ENCODE measurements at places on chromosomes 16 and 17. TPM values are rescaled to one million over a fixed set of nuclear protein-coding genes. Genes with fewer than 3 reads are reported as not detected.
A peak's percentile ranks its signal among the peaks of the same experiment; 100 is the strongest.

- DNase-seq = no peak
Observed at GRCh38 chr16:72937916-72938794, 109.8 kb downstream of the ZFHX3 start.

GRCh38 chr17:45168991-45169752 lies 7.5 kb downstream of the HEXIM2 start:
- no peak for DNase-seq

GRCh38 chr16:51884773-51885172 lies 662.2 kb downstream of the TOX3 start:
- no peak for DNase-seq

DNA sequence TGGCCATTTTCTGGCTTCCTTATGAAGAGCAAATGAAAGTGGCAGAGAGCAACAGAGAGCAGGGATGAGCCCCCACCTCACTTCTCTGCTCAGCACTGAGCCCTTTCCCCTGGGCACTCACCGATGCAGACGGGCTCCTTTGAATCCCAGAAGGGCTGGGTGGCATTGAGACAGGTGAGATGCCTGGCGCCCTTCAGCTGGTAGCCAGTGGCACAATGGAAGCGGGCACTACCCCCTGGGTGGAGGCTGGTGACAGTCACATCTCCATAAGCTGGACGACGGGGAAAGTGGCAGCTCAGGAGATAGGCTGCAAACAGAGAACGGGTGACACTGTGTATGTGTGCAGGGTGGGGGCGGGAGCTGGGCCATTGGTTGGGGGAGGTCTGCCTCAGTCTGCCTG lies 12.5 kb upstream of the PHF12 start:
- DNase-seq = no peak

DNA sequence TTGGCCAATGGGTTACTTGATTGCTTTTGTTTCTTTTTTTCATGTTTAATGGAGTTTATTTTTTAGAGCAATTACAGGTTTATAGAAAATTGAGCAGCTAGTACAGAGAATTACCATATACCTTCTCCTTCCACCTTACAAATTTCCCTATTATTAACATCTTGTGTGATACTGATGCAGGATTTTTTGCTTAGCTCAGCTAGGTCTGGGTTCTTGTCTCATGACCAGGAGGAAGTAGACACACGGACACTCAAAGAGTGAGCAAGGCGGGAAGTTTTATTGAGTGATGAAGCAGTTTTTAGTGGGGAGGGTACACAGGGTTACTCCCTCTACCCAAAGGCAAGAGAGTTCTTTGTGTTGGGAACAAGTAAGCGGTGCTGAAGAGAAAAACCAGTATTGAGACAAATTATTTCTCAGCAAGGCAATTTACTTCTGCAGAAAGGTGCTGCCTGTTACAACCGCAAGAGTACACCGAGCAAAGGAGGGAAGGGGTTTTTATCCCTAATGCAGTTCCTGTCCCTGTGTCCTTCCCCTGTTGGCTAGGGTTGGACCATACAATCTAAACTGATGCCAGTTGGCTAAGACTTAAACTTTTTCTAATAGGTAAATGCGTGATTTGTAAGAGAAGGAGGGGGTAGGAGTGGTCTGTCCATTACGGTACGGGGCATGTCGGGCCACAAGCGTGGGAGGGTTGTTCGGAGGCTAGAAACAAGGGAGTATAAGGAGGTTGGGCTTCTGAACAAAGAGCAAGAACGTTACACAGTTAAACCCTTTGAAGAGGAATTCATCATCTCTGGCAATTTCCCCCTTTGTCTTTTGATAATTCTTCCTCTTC lies 26.9 kb downstream of the SEC14L1 start:
- no peak for DNase-seq

GRCh38 chr16:85279402-85279801 lies 167.1 kb upstream of the CIBAR2 start:
- DNase-seq = no peak

GRCh38 chr17:42578282-42578869 lies 847 bp upstream of the PSMC3IP start:
- peak; percentile 72 for DNase-seq

GRCh38 chr16:593406-593805 lies 3.5 kb downstream of the RAB40C start:
- DNase-seq = no peak

- DNase-seq = no peak
Observed at GRCh38 chr16:55462241-55462640, 16.8 kb upstream of the MMP2 start.

DNA sequence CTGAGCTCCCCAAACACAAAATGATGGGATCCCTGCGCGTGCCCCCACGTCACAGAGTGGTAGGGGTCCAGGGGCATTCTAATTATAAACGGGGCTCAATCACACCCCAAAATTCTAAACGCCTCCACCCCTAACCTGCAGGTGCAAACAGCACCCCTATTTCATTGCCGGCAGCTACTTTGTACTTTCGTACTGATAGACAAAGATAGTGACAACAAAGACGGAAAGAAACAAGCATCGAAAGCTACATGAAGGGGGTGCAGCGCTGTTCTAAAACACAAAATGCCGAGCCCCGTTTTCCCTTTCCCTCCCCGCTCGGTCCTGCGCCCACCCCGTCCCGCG lies 13.9 kb downstream of the MIS12 start:
- DNase-seq = no peak

DNA sequence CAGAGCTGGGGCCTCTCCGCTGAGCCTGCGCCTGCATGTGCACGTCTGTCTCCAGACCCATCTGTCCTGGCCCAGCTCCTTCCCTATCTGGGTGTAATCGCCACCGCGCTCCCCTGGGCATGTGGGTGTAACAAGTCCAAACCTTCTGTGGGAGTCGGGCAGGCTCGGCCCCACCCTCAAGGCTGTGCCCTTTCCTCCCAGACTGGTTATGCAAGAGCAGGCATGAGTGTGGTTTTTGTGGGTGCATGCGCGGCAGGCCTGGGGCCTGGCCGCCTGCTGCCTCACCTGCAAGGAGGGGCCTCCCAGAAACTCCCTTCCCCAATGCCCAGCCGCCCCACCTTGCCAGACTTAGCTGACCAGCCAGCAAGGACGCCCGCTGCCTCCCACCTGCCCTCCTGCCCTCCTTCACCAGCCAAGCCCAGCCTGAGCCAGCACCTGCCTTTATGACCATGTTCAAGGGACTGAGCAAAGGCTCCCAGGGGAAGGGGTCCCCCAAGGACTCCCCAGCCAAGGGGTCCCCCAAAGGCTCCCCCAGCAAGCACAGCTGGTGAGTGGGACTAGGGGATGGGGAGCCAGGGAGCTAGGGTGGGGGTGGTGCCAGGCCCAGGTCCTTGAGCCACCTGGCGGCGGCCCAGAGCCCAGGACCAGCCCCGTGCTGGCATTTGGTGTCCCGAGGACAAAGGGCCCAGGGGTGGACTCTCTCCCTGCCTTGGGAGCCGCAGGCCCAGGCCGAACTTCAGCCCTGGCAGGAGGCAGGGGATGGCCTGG lies at the start of gene EVPLL:
Gene EVPLL (plus strand): TSS at position 342 of the 768 bp plus-strand sequence. CDS start 3,160 bp downstream, outside the sequence.
- no peak for DNase-seq

GRCh38 chr17:70804161-70804560 lies 634.8 kb downstream of the KCNJ2 start:
- no peak for DNase-seq

DNA sequence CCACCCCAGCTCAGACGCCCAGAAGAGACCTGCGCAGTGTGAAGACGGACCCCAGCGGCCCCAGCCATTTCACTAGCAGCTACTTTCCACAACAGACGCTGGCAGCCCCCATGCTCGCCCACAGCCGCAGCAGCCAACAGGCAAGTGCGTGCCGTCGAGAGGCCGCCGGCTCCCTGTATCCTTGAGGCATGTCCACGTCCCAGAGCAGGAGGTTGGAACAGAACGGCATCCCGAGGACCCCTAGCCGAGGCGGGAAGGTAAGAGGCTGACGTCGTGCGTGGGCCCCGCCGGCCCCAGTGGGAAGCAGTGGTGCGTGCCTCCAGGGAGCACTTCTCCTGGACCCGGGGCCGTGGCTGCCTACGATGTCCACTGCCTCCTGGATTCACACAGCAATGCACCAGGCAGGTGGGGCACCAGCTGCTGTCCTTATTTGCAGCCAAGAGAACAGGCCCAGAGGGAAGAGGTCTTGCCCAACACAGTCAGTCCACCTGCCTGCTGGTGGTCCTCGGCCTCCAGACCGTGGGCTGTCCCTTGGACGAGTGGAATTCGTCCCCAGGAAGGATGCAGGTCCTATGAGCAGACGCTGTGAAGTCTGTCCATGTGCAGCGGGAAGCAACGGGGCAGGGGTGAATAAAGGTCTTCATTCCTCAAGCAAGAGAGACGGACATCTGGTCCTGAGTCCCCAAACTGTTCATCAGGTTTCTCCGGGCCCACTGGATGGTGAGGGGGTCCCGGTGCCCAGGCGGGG lies 38.5 kb downstream of the SLC7A5 start:
- no peak for DNase-seq

DNA sequence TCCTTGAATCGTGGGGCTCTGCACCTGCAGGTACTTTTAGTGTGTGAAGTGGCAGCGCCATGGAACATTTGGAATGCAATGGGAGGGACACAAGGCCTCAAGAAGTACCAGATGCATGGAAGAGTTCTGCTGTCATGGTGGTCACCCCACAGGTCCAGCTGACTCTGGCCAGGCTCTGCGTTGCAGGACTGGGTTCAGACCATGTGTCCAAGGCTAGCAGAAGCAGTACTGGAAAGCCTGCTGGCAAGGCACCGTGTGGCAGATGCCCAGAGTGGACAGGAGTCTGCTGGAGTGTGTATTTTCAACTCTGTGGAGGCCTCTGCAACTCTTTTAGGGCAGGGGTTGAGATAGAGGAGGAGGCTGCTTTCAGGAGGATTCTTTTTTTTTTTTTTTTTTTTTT lies 2.1 kb downstream of the PIPOX start:
- DNase-seq = no peak

The LGALS9B gene
- total RNA-seq = not detected

The BAHCC1 gene
- 36.9 TPM for total RNA-seq

The AGRP gene
- total RNA-seq = not detected

The VAT1 gene
- 201 TPM for total RNA-seq

The FBXL16 gene
- 4.3 TPM for total RNA-seq

The TBC1D3C gene
- not detected for total RNA-seq

The ANKRD40CL gene
- total RNA-seq = not detected

Measured in progenitor cell of endocrine pancreas (in vitro differentiated cells).